AG04449 (cell line): ENCODE measurements at places on chromosomes 7 and 10.

DNA sequence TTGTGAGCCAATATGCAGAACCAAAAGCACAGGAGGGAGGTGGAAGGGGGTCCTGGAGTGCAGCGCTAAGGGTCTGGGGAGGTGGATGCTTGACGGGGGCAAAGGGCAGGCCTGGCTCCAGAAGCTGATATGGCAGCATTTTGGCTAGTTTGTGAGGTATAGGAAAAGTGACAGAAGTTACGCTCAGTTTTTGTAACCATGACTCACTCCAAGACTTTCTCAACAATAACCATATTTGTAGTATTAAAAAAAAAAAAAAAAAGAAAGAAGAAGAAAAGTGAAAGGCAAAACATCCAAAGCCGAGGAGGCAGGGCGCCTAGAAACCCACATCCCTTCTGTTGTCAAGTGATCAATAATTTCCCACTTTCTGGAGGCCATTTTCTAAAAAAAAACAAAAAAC lies 92.3 kb downstream of the RNF216 start:
- DNase-seq: no peak

DNA sequence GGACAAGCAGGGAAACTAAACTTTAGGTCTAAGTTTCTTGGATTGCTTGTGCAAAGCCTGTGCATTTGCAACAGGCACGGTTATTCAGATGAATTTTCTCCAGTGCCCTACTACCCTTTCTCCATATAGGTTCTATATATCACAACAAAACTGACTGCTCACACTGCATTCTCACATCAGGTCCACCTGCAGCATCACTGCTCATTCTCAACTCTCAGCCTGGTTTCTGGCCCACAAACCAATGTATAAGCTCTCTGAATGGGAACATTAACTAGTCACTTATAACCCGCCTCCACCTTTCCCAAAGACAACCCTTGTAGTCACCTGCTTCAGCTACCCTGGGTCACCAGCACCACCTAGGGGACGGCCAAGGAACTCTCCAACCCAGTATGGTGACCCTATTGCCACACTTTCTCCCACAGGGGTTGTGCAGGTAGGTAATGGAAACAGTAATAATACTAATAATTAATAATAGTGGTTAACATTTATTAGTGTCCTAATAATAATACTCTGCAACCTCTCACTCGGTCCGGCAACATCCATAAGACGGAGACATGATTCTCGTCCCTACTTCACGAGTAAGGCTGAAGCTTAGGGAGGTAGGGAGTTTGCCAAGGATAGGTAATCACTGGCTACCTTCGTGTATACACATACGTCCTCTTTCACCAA lies 97.3 kb downstream of the CLEC2L start:
- no peak for DNase-seq

GRCh38 chr10:70053218-70053840 lies 683 bp downstream of the MACROH2A2 start:
- DNase-seq: no peak

- DNase-seq: no peak
Measured at GRCh38 chr7:82443036-82443546, 486 bp downstream of the CACNA2D1 start.

DNA sequence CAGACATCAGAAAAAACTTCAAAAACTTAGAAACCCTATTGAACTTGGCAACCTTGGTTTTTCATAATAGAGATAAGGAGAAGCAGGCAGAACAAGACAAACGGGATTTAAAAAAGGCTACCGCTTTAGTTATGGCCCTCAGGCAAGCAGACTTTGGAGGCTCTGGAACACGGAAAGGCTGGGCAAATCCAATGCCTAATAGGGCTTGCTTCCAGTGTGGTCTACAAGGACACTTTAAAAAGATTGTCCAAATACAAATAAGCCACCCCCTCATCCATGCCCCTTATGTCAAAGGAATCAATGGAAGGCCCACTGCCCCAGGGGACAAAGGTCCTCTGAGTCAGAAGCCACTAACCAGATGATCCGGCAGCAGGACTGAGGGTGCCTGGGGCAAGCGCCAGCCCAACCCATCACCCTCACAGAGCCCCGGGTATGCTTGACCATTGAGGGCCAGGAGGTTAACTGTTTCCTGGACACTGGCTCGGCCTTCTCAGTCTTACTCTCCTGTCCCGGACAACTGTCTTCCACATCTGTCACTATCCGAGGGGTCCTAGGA lies 115.3 kb downstream of the NRCAM start:
- no peak for DNase-seq

- no peak for DNase-seq
Measured at GRCh38 chr7:99468336-99468918, 2.5 kb upstream of the ATP5MF start.

DNA sequence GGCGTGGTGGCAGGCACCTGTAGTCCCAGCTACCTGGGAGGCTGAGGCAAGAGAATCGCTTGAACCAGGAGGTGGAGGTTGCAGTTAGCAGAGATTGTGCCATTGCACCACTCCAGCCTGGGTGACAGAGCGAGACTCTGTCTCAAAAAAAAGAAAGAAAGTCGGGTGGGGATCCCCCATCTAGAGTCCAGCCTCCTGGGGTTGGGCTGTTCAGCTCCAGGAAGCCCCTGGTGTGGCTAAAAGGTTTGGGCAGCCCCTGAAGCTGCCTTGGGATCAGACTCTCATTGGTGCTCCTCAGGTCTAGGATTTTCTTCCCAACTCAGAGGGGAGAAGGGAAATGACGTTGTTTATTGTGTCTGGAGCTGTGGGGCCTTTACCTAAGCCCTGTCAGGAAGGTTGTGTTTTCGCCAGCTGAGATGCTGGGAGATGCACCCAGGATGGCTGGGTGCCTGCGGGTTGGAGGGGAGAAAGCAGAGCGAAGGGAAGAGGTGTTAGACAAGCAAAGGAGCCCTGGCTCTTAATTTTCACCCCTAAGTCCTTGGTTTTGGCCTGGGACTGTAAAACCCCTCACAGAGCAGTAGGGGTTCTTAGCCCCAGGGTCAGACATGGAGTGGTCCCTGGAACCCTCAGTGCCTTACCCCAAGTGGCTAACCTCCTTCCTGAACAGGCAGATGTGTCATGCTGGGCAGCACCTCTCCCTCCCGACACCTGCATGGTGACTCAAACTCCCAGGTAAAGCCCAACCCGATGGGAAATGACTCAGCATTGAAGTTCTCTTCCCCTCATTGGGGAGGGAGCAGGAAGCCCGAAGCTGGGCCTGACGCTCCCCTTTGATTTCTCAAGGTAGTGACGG lies 21.1 kb downstream of the PLAU start:
- no peak for DNase-seq

- DNase-seq: no peak
Measured at GRCh38 chr10:92103376-92104090, 180.0 kb downstream of the BTAF1 start.

GRCh38 chr10:132213917-132214316 lies 27.2 kb downstream of the DPYSL4 start:
- DNase-seq: no peak

DNA sequence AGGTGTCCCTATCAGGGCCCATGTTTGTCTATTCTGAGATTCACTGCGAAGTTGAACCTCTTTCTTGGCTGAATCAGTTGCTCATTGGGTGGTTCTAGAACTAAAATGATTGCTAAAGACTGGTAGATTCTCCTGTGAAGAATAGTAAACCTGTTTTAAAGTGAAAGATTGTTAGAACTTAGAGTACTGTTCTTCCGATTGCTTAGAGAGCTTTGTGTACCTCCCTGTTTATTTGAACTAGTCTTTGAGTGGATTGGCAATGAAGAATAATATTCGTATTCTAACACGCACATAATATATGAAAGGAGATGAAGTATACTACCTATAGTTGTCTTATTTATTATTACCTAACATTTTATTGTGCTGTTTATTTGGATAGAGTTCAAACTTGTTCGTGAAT lies 124.8 kb upstream of the RPA3 start:
- DNase-seq: no peak

- no peak for DNase-seq
Measured at GRCh38 chr7:74474271-74474865, 20.7 kb downstream of the GTF2IRD1 start.

DNA sequence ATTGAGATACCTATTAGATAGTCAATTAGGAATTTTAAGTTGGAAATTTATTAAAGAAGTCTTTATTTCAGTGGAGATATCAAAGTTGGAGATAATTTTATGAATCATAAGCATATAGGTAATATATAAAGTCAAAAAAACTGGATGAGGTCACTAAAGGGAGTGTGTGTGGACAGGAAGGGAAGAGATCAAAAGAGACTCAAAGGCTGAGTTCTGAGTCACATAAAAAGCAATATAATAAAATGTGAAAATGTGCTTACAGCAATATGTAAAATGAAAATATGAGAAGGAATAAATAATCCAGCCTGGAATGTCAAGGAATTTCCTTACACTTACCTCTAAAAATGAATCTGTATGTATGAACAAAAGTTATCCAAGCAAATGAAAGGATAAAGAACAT lies 583.3 kb upstream of the SORCS1 start:
- DNase-seq: no peak

GRCh38 chr10:112189465-112189864 lies 5.9 kb upstream of the GPAM start:
- no peak for DNase-seq

- DNase-seq: no peak
Measured at GRCh38 chr7:139034855-139035585, 822 bp downstream of the ZC3HAV1L start.

GRCh38 chr7:155490697-155491628 lies 33.0 kb downstream of the EN2 start:
- DNase-seq: no peak

DNA sequence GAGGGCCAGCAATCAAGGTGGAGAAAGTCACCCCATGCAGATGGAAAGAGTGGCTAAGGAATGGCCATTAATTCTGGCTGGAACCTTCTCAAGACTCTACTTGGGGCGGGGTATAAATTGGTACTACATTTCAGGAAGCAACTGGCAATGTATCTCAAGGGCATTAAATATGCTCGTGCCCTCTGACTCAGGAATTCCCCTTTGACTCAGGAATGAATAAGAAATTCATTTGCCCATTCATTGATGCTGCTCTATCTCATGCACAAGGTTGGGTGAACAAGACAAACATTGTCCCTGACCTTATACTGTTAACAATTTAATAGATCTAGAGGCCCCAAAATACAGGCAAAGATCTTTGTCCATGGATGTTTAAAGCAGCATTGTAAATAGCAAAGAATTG lies 188.1 kb downstream of the MYOF start:
- no peak for DNase-seq

GRCh38 chr10:4672201-4672600 lies 153.8 kb upstream of the AKR1E2 start:
- no peak for DNase-seq

GRCh38 chr10:106467506-106467905 lies 697.0 kb downstream of the SORCS1 start:
- no peak for DNase-seq

DNA sequence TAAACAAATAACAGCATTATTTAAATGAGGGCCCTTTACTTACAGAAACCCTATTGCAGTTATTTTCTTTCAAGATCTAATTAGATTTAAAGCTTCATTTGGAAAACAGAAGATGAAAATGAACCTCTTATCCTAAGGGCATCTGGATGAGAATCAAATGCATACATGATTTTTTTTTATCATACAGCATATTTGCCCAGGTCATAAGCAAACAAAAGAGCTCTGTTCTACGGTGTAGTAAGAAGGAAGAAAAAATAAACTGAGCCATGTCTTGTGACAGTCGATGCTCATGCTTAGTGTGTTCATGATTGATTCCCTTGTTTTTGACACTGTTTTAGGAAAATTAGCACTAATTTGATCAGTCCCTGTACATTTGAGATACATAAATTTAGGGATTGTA lies 202.6 kb upstream of the RNF32 start:
- no peak for DNase-seq

DNA sequence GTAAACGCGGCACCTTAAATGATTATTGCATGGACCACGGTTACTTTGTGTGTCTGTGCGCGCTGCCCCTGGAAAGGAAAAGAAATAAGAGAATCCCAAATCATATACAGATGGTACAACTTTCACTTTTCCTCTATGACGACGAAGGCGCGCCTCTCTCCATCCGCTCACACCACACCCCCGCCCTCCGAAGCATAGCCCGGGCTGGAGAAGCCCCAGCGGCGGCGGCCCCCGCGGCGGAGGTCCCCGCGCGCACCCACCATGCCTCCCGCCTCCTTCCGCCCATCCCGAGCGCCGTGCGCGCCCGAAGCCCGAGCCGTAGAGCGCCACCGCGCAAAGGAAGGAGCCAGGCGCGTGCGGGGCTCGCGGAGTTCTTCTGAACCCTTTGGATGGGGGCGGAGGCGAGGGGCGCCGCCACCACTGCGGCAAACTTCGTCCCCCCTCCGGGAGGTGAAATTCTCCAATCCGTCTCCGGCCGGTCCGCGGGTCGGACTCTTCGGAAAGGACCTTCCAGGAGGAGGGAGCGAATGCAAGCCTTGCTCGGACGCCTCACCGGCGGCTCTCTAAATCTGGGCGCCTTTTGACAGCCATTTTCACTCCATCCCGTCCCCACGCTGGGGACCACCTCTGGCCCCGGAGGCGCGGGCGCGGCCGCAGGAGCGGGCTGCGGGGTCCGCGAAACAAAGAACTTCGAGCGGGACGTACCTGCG lies 588 bp downstream of the GLI3 start:
- DNase-seq: no peak

GRCh38 chr10:24652381-24652957 lies 71.2 kb downstream of the ARHGAP21 start:
- no peak for DNase-seq

DNA sequence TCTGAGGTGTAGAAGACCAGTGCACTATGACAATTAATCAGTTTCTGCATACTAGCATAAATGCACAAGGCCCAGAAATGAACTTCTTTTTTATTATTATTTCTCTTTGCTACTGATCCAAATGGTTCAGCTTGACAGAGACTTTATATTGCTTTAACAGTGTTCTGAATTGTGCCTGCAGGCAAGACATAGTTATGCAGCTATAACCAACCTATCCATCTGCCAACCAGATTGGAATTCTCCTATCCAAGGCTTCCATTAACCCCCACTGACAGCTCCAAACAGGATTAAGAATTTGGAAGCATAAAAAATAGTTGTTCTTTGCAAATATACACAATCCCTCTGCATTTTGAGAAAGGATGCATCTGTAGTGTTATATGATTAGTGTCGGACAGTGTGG lies 98.2 kb downstream of the BTRC start:
- no peak for DNase-seq

DNA sequence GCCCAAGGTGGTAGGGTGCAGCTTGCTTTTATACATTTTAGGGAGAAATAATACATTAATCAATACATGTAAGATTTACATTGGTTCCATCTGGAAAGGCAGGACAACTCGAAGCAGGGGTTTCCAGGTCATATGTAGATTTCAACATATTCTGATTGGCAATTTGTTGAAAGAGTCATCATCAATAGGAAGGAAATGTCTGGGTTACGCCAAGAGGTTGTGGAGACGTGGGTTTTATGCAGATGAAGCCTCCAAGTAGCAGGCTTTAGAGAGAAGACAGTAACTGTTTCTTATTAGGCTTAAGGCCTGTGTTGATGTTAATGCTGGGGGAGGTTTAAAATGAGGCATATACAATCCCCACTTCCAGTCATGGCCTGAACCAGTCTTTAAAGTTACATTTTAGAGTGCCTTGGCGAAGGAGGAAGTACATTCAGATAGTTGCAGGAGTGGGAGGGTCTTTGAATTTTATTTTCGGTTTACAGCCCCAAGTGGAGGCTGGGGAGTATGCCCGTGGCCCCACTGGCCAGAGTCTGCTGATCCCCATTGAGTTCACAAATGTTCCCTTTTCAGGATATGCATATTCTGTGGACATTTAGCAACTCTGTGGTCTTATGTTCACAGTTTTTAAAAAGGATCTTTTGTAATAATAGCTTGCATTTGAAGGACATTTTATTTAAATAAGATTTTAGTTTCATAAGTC lies 166.0 kb upstream of the GDF10 start:
- DNase-seq: no peak
